ENCODE measurements at places on chromosomes 5 and 9.

GRCh38 chr9:109934136-109934856 lies 154.3 kb downstream of the PALM2AKAP2 start:
- DNase-seq: no peak

DNA sequence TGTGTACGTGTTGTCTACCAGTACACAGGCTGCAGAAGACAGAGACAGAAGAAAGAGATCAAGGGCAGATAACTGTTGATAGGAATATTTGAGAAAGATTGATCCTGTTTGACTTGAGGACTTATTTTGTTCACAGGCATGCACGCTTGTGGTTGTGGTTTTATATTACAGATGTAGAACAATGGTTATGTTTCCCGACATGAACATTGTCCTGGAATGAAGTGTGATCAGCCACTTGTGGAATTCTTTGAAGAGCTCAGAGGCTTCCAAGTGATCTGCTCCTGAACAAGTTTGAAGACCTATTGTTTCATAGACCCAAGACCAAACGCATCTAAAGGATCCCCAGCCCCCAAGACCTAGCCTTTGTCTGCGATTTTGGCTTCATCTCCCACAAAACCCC lies 13.7 kb downstream of the TEX53 start:
- DNase-seq: no peak

DNA sequence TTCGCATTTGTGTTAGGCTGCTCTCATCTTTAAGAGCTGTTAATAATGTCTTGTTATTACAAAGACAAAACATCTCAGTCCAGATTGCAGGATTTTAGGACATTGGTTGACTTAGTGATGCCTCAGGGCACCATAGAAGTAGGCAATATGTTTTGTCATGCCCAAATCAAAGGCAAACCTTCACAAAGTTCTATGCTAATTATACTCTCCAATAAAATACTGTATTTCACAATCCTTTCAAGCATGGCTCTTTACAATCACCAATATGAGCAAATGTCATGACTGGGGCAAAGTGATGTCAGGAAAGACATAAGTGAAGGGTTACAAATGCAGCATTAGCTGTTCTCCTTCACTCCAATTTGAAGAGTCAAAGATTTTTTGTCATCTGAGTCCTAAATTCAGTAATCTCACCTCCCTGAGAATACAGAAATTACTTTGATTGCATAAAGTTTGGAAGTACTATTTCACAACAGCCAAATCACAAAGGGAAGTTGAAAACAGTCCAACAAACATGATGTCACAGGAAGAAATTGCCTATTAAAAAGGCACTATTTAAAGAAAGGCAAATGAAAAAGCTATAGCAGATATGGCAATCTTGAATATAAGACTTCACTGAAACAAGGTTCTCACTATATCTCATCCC lies 303.2 kb downstream of the PRR16 start:
- no peak for DNase-seq

GRCh38 chr5:132327252-132327955 lies 33.2 kb downstream of the SLC22A4 start:
- no peak for DNase-seq

DNA sequence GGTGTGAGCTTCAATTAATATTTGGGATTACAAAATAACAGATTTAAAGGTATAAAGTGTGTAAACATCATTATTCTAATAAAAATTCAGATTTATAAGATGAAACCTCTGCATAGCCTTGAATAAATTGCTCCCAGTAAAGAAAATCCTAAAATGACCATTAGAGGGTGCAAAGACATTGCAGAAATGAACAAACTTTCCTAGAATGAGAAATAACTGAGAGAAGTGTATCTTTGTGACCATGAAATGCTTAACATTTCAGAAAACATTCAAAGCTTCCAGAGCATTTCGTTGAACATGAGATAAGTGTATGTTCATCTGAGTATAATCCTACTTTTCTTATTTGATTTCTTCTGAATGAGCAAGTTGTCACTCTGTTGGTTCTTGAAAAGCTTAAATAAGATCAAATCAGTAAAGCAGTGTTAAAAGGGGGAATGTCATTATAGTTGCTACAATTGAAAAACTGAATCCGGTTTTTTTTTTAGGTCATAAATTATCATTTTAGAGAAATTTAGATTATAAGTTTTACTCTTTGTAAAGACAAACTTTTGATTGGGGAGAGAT lies 24.7 kb upstream of the NUDT12 start:
- DNase-seq: no peak

GRCh38 chr5:140033037-140033760 lies 9.9 kb downstream of the NRG2 start:
- DNase-seq: no peak

DNA sequence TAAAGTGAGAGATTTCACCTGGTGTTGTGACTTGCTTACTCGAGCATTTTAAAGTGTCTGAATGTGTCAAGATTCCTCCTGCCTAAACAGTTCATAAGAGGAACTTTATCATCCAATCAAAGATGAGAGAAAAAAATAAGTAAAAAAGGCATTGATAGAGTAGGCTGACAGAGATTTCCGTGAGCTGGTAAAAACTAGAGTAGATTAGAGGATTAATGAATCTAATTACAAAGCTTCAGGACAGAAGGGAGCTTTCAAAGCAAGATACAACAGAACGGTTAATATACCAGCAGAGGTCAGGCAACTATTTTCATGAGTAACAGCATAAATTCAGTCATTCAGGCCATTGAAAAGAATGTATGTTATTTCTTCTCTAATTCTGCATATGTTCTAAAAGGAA lies 91.5 kb downstream of the ADAMTS6 start:
- DNase-seq: no peak

- DNase-seq: no peak
These were observed at the start of gene GABBR2 for GRCh38 chr9:98708933-98709911. GABBR2 (minus strand) TSS chr9:98708935; CDS start chr9:98708737, 198 bp downstream.

DNA sequence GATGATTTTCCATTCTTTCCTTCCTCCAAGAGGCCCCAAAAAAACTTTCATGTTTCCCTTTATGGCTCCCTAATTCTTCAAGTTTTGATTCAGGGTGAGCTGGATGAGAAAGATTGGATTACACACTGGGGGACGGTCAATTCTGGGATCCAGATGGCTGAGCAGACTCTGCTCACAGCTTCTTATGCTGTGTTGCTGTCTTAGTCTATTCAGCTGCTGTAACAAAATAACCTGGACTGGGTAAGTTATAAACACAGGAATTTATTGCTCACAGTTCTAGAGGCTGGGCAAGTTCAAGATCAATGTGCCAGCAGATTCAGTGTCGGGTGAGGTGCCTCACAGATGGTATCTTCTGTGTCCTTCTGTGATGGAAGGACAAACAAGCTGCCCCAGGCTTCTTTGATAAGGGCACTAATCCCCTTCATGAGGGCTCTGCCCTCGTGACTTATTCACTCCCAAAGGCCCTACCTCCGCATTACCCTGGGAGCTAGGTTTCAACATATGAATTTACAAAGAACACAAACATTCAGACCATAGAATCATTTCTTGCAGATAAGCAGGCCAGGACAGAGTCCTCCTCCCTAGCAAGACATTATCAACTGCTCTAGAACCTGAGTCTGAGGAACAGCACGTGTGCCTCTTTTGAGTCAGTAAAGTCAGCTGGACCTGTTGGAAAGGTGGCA lies 23.1 kb upstream of the SMAD5 start:
- DNase-seq: no peak

DNA sequence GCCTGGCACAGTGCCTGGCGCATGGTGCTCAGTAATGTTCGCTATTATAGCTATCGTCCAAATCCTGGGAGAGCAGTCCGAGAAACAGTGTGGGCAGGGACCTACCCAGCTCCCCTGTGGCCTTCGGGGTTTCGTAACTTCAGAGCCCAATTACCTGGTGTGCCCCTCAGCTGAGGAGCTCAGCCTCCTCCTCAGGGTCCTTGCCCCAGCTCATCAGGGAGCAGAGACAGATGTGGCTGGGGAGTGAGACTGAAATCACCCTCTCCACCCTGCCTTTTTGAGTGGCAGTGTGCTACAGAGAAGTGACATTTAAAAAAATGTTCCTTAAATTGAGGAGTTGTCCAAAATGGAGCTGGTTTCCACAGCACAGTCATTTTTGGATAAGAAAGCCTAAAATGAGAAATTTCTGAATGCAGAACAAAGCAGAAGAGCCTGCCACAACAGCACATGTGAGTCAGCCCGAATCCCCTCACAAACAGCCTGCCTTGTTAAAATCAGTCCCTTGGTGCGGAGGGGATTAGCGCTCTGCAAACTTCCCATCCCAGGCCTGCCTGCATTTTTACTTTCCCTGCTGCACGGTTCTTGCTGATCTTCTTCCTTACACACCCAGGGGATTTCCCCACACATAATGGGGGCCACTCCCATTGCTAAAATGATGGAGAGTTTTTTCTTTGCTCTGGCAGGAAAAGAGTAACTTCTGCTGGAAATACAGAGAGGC lies 78.1 kb upstream of the PITX1 start:
- DNase-seq: no peak
